ENCODE measurements at places on chromosomes 11 and 22.

DNA sequence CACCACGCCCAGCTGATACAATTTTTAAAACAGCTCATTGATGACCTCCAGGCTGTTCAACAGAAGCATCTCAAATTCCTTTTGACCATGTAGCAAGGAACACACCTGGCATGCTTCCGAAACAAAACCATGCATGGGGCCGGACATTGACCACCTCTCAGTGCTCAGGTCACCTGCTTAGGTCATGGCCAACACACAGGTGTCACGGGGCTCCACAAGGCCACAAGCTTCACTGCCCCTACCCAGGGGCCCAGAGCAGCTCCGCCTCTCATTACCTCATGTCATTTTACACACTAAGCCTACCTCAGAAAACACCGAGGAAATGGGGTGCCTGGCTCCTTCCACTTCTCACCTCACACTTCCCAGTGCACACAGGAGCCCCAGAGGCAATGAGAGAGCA lies 26.6 kb downstream of the YPEL1 start:
- no peak for DNase-seq

DNA sequence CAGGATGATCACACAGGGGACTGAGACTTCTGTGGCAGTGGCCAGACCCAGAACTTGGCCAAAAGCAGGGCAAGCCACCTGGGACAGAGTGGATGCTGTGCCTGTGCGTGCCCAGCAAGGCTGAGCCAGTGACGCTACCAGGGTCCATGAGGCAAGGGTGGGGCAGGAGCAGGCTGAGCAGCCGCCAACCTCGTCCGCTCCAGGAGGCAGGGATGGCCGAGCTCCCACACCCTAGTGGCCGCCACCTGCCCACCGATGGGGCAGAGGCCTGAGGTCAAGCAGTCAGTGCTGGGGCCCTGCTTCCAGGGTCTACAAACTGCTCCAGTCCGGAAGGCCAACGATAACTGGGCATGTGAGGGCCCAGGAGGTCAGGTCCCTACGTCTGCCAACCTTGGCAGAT lies 7.3 kb downstream of the KRTAP5-9 start:
- no peak for DNase-seq

GRCh38 chr11:1740786-1741530 lies 9.4 kb downstream of the IFITM10 start:
- no peak for DNase-seq

DNA sequence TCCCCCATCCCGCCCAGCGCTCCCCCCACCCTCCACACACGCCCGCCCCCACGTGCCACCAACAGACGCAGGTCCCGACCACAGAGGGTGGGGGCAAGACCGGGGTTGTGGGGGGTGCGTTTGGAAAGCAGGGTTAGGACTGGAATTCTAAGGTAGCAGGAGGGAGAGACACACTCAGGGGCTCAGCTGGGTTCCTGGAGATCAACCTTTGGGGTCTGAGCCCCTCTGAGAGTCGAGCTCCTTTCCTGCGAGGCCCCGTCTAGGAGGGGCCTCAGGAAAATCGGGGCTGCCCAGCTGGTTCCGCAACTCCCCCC lies 429 bp downstream of the PGGHG start:
- DNase-seq: no peak

DNA sequence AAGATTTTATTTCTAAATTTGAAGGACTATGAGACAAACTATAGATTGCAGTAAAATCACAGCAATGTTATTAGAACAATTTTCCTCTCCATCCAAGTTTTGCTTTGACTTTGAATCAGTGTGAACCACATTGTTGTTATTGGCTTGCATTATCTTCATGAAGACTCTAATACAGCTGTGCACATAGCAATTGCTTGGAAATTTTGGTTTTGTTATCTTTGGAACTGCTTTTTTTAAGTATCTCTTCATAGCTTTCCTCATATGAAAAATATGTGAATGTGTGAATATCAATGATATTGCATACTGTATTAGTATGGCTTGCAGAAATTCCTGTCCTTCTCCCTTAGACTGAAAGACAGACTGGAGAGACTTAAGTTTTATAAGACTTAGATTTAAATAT lies 666.6 kb downstream of the LUZP2 start:
- DNase-seq: no peak

- DNase-seq: no peak
Observed at GRCh38 chr11:32881286-32881685, 11.3 kb upstream of the QSER1 start.
